ENCODE measurements at places on chromosomes 4 and X.

GRCh38 chr4:57605376-57605775 lies 495.2 kb upstream of the IGFBP7 start:
- no peak for DNase-seq

DNA sequence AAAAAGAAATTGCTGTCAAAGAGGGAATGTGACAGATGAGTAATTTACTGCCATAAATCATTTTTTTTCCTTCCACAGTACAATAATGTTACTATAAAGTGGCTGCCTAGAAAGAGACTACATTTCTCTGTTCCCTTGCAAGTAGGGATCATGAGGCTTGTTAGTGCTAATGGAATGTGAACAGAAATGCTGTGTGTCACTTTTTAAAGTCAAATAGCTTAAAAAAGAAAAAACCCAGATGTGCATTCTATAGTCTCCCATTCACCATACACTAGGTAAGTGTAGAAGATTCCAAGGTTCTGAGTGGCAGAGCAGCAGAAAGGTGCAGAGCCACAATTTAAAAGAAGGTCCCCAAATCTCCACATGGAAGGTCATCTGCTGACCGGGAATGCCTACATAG lies 328.4 kb downstream of the CAMK2D start:
- no peak for DNase-seq

DNA sequence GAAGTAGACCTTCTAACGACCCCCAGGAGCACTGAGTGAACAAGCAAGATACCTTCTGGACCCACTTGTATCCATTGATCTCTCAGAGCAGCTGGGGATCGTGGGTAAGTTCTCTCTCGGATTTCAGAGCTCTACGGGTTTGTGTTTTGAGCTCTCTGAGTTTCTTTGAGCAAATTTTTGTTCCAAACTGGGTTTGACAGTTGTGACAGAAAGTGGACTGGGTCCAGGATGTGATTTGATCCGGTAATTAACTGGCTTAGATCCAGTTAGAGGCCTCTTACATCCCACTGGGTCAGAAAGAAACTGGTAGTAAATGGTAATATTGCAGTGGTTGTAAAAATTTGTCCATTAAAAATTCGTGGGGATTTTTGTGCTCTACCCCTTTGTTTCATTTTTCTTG lies 459.2 kb downstream of the INPP4B start:
- no peak for DNase-seq

DNA sequence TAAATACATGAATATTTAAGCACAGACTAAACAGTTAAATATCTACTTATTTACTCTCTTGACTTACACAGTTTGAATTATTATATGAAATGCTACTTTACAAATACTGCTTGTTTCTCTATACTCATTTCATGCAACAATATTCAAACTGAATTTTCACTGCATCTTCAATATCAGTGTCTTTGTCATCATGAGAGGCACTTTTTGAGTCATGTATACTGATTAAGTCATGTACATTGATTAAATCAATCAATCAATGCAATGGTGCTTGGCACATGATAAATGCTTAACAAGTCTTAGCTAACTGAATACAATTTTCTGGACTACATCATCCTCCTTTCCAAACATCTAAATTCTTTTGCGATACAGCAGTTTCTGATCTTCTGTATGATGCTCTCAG lies 67.1 kb downstream of the CHM start:
- no peak for DNase-seq

DNA sequence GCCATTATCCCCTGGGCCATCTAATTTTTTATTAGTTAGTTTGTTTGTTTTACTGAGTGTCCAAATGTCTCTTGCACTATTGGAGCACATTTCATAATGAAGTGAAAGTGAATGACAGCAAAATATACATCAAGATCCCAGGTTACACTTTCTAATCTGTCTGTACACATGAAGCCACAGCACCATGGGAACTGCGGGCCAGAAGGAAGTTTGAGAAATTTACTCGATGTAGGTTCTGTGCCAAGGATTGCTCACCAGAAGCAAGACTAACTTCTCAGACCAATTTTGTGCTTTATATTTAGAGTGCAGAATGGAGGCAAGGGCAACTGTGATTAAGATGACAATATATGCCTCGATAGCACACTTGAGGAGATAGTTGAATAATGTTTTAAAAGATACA lies 258.0 kb downstream of the COL25A1 start:
- no peak for DNase-seq

GRCh38 chrX:137748827-137749226 lies 182.9 kb downstream of the ZIC3 start:
- no peak for DNase-seq

DNA sequence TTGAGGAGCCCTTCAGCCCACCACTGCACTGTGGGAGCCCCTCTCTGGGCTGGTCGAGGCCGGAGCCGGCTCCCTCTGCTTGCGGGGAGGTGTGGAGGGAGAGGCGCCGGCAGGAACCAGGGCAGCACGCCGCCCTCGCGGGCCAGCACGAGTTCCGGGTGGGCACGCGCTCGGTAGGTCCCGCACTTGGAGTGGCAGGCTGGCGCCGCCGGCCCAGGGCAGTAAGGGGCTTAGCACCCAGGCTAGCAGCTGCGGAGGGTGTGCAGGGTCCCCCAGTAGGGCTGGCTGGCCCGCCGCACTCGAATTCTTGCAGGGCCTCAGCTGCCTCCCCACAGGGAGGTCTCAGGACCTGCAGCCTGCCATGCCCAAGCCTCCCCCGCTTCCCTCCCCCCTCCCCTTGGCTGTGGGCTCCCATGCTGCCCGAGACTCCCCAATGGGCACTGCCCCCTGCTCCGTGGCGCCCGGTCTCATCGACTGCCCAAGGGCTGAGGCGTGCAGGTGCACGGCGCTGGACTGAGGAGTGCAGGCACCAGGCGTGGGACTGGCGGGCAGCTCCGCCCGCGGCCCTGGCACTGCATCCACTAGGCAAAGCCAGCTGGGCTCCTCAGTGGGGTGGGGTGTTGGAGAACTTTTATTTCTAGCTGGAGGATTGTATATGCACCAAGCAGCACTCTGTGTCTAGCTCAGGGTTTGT lies 127.5 kb downstream of the DCK start:
- no peak for DNase-seq

DNA sequence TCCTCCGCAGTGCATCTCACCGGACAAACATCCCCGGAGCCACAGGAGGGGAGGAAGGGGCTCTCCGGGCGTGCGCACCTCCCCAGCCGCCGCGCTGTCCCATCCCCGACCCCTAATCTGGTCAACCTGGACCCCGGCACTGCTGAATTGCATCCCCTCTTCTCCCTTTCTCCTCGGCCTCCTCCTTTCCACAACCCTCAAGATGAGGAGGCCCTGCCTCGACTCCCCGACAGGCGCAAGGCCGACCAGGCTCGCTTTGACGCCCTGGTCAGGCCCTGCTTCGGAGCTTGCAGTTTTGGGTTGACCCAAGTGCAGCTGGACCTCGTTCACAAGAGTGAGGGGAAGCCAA lies 2.3 kb downstream of the PDGFRA start:
- no peak for DNase-seq

DNA sequence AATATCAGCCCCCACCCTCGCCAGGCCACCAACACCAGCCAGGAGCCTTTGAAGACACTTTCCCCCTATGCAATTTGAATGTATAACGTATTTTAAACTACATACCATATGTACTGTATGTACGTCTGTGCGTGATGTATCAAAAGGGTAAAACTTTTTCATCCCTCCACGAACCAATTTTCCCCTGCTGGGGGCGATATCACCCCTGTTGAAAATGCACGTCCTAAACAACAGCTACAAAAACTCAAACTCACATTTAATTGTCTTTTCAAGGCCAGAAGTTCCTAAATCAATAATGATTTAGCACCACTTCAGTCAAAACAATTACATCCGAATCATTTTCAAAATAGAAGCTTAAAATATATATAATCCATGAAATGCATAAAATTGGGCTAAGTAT lies 1.4 kb downstream of the VEGFD start:
- no peak for DNase-seq

DNA sequence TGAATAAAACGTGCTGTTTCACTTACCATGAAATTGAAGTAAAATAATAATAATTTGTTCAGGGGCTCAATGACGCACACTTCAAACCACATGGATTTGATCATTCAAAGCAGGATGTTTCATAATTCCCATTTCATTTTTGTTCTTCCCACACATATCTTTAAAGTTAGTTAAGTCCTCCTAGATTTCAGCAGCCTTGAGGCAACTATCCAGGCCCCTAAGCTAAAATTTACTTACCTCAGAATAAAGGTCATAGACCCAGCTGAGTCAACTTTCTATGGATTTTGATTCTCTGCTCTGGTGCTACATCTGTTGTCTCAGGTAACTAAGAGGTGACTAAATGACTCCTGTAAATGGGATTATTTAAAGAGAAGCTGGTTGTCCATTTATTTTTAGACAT lies 25.0 kb downstream of the GPR174 start:
- no peak for DNase-seq

DNA sequence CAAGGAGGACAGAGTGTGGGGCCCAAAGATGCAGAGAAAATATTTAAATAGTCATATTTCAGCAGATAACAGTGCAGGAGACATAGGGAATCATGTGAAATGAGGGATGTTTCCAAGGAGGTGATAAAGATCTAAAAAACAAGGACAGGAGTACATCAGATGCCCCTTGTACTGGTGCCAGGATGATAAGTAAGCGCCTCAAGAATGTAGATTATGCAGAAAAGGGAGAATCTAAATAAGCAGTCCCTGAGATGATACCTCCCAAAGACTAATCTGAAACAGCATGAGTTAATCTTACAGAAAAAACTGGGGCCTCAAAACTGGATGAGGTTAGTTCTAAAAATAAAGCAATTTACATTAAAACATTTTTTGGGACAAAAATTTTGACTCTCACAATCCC lies 136.1 kb upstream of the WDFY3 start:
- no peak for DNase-seq

DNA sequence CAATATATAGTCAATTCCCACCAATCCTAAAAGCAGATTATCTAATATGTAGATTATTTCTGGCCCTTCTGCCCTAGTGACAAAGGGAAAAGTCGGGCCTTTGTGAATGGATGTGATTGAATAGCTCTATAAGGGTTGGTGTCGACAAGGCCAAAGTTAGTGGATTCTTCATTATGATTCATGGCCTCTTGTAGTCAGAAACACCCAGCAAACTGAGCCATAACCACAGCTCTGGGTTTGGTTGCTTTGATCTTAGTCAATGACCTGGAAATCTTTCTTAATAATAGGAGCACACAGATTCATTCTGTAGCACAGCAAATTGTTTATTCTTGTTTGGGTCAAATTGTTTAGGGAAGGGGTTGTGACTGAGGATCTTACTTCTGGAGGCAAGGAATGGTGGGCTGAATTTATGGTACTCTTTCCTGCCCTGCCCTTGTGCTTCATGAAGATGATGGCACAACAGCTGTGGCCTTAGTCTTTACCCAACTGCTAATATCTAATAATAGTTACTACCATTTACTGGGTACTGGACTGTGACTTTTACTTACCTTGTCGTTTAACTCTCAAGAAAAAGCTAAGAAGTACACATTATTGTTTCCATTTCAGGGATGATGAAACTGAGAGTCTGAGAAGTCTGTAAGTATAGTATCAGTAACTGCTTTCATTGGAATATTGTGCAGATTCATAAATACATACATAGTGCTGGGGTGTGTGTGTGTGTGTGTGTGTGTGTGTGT lies 74.0 kb downstream of the AFF2 start:
- DNase-seq: no peak

DNA sequence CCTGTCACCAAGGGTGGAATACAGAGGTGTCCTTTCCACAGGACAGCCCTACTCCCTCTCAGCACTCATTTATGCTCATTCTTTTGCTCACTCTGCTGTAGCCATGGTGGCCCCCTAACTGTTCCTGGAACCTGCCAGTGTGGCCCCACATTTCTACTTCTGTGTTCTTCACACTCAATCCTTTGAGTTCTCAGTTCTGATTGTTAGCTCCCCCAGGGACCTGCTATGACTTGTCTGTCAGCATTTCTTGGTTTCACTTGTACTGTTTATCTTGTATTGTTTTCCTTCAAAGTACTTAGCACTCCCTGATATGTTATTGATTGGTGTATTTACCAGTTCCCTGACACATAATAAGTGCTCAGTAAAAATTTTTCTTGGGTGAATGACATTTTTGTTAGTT lies 14.9 kb downstream of the VBP1 start:
- no peak for DNase-seq

DNA sequence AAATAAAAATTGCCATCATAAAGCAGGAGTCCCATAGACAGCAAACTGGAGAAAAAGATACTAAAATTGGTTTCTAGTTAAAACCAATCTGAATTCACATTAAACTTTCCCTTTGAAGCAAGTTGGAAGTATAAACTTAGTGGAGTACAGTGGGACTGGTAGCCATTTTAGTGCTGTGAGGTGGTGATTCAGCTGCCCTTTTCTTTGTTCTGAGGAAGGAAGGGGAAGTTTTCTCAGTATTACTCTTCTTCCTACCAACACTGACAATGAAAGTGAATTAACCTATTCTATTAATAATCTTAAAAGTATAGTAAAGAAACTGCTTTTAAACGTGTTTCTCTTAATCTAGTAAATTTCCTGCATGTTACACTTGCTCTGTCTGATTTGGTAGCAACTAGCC lies 36.7 kb downstream of the SLC9A6 start:
- no peak for DNase-seq

GRCh38 chr4:38161208-38162113 lies 201.3 kb downstream of the PTTG2 start:
- DNase-seq: no peak

- DNase-seq: no peak
Measured at GRCh38 chr4:159051245-159052071, 51.4 kb upstream of the RAPGEF2 start.

- DNase-seq: no peak
Measured at GRCh38 chrX:130395341-130395740, 6.4 kb upstream of the RBMX2 start.

DNA sequence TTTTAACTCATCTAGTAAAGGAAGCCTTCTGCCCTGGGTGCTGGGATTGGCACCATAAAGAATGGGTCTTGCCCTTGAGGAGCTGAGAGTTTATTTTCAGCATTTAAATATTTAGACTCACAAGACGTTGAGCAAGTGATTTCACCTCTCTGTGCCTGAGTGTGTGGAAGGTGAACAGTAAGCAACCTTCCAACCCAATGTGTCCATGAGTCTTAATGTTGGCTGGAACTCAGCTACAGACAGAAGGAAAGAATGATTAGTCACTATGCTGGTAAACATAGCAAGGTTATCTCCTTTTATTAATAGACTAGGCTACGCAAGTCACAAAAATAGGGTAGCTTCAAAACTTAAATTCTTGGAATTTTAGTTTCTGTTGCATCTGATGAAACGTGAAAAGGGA lies 277.4 kb upstream of the GATB start:
- no peak for DNase-seq

Measured in cortex of kidney (tissue), 1 donor.